ENCODE measurements at places on chromosomes 3 and 15.

DNA sequence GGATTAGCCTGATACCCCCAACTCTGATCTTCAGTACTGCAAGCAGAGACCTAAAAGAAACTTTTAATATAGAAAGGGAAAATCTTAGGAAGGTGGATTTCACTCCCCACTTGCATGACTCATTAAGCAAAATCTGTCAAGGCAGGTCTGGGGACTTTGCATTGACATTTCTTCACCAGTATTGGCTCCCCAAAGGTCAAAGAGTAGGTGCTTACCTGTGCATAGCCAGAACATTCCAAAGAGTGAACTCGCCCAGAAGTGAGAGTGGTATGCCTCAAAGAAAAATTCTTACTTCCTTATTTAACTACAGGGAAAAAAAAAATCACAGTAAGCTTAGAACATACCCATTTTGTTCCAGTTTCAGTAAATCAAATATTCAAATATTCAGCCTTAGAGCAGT is 140.9 kb upstream of the TP63 start:
- DNase-seq, result no peak

DNA sequence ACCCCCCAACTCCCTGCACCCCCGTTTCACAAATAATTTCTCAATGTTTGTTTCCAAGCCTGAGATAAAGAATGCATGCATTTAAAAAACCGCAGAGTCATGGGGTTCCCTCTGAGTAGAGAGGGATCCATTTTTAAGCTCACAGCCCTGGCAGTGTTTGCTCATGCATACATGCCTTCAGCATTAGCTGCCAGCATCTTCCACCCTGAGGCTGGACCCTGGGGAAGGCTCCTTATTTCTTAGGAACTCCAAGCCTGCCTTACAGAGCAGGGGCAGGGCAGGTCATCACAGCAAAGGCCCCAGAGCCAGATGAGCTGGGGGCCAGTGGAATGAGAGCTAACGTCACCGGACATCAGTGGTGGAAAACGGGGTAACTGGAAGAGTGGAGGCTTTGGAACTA is 31.3 kb downstream of the TLE3 start:
- DNase-seq, result no peak

- DNase-seq, result no peak
These were observed 137.9 kb downstream of the XXYLT1 start for GRCh38 chr3:195133013-195133412.

- no peak for DNase-seq
These were observed 15.4 kb upstream of the ZNF774 start for GRCh38 chr15:90336705-90337141.

DNA sequence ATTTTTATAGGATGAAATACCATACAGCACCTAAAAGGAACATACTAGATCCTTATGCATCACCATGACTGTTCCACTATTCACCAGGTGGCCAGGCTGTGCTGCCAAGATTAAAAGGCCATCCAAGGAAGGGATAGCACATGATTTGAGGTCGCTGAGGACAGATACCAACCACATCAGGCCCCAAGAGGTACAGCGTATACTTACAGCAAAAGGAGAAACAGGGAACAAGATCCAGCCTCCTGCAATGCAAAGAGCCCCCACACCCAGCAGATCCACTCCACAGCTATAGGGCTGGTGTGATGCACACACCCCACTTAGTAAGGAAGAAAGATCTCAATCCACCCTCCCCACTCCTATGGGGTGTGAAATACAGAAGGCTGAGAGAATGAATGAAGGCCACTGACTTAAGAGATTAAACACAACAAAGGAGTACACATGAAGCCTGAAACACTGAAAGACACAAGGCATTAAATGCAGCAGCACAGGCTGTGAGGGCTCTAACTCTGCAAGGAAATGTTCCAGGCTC is 32.0 kb upstream of the ZNF445 start:
- no peak for DNase-seq

DNA sequence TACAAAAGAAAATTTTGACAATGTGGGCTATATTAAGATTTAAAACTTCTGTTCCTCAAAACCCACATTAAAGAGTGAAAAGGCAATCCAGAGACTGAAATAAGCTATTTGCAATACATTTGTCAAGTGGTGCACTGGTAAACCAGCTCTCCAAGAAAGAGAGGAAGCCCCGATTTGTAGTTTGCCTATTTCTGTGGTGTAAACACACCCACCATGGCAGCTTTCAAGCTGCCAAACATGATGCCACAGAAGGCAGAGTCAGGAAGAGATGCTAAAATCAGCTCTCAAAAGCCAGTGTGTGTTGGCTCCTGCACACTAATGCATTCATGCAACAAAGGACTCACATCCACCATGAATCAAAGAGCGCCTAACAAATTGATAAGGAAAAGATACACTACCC is 17.5 kb downstream of the RFTN1 start:
- DNase-seq, result no peak

DNA sequence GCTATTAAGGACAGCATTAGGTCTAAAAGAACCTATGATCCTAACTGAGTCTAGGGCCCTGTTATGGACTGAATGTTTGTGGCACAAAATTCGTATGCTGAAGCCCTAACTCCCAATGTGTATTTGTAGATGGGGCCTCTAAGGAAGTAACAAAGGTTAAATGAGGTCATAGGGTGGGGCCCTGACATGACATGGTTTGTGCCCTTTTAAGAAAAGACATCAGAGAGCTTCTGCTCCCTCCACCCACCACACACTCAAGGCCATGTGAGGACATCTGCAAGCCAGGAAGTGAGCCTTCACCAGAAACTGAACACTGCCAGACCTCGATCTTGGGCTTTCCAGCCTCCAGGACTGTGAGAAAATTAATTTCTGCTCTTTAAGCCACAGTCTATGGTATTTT is 49.2 kb downstream of the PHC3 start:
- no peak for DNase-seq

GRCh38 chr3:115806501-115806900 is 183.2 kb downstream of the GAP43 start:
- no peak for DNase-seq

All from stimulated activated CD4-positive, alpha-beta T cell treated with anti-CD3 and anti-CD28 coated beads, Interleukin-12 subunit alpha, Interleukin-12 subunit beta, amount 100 ng/mL, for 48 hours (primary cell).